ENCODE measurements at places on chromosomes 12 and 14.

GRCh38 chr12:59055204-59055860 is 135.0 kb upstream of the LRIG3 start:
- DNase-seq, result peak; percentile 33

GRCh38 chr12:100324498-100324897 is 32.4 kb upstream of the SLC17A8 start:
- DNase-seq, result no peak

GRCh38 chr14:92421751-92422150 is 91.8 kb upstream of the RIN3 start:
- DNase-seq, result no peak

- no peak for DNase-seq
Measured at GRCh38 chr14:100082723-100083122, 17.5 kb downstream of the EVL start.

GRCh38 chr14:91893669-91894068 is 26.3 kb upstream of the TC2N start:
- no peak for DNase-seq

DNA sequence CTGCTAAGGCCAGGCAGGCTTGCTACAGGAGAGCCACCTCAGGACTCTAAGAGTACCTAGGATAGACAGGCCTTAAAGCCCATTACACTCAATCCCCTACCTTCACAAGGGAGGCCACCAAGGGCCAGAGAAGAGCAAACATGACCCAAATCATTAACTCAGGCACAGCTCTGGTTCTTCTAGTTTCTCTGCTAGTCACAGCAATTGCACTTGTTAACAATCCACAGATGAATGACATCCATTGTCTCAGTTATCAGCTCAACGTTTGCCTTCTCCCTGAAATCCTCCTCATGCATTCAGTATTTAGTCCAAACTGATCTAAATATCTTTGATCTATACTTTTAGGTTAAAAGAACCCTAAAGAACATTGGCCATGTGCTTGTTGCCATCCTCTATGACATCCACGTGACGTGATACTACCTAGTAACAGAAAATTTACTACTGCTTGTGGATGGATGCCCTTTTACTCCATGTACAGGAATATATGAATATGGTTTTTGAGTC is 164.5 kb downstream of the STXBP6 start:
- no peak for DNase-seq
